NCI-H1930 (cell line): ENCODE measurements at places on chromosomes 4 and X.
A peak's percentile ranks its signal among the peaks of the same experiment; 100 is the strongest.

GRCh38 chr4:185709802-185710486 is 102.0 kb downstream of the SORBS2 start:
- no peak for DNase-seq

- peak; percentile 68 for DNase-seq
Measured at GRCh38 chrX:13376857-13377549, 57.1 kb upstream of the ATXN3L start.

- no peak for DNase-seq
Measured at GRCh38 chr4:36391411-36391810, 110.0 kb downstream of the DTHD1 start.

DNA sequence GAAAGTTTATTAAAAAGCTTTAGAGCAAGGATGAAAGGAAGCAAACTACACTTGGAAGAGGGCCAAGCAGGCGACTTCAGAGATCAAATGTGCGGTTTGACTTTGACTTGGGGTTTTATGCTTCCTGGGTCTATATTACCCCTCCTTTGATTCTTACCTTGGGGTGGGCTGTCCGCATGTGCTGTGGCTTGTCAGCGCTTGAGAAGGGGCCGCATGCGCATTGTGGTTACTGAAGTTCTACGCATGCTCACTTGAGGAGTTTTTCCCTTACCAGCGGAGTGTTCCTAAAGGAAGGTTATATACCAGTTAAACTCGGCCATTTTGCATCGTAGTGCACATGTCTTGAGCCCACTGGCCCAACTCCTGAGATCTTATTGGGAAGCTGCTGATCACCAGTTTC is 9.9 kb downstream of the ZNF157 start:
- DNase-seq, result no peak

GRCh38 chr4:54746218-54746617 is 88.5 kb downstream of the KIT start:
- no peak for DNase-seq

GRCh38 chr4:10677796-10678497 is 6.6 kb downstream of the CLNK start:
- no peak for DNase-seq

GRCh38 chr4:93409035-93409434 is 419.5 kb upstream of the ATOH1 start:
- DNase-seq, result no peak

GRCh38 chrX:129638917-129639316 is 15.8 kb downstream of the APLN start:
- no peak for DNase-seq

DNA sequence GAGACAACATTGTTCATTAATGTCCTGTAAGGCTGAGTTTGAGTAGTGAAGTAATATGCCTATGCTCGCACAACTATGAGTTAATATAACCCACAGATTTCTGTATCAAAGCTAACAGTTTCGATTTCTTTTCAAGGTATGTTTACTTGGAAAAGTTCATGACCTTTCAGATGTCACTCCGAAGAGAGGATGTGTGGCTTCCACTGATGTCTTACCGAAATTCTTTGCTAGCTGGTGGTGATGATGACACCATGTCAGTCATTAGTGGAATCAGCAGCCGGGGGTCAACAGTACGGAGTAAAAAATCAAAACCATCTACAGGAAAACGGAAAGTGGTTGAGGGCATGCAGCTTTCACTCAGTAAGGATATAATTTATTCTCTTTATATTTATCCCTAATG is 124.9 kb downstream of the STAG2 start:
- DNase-seq, result no peak

- no peak for DNase-seq
Measured at GRCh38 chr4:142440093-142440492, 406.0 kb downstream of the INPP4B start.

DNA sequence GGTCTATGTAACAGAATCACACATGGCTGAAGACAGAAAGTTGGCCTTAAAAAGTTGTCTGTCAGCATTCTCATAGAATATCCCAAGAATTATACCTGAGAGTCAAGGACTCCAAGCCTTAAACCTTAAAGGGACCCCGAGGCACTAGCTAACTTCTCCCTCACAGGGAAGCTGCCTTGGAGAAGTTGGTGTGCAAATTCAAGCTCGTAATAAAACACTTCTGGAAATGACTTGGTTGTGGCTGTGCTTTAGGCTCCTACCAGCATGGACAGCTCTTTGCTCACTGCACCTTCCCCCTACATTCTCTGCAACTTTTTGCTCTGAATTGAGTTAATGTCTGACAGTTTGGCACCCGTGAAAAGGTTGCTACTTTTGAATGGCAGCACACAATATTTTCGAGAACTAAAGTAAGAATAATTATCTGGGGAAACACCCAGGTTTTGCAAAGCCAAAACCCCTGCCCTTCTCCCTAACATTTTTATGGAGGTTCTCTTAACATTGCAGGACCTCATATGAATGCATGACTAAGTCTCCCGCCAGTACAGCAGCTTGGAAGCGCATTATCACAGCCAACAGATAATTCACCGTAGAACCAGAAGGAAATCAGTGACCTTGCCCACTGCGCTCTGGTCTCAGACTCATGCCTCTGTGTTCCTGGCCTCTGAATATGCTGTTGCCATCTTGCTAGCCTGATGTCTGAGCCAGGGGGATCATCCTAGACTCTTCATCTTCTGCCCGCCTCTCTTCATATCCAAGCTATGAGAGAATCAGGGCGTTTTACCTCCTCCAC is 91.0 kb downstream of the MGST2 start:
- no peak for DNase-seq

DNA sequence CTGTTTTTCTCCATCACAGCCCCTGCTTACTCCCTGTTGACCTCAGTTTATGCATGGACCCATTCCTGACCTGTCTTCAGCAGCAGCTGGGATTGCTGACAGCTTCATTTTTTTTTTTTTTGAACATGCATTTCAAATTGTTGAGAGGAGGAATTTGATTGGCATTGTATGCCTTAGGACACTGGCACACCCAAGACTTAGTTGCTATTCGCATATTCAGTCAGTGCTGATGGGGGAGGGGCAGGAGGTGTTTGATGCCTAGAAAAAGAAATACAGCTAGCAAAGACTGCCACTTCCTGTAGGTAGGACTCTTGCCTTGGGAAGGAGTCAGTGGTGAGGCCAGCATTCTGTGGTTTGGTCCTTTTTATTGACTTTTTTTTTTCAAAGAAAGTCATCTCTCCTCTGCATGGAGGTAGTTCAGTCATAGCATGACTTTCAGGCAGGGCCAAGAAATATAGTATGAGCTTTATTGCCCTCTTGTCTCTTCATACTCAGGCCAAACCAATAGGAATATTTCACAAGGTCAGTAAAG is 33.6 kb upstream of the XK start:
- DNase-seq, result no peak

DNA sequence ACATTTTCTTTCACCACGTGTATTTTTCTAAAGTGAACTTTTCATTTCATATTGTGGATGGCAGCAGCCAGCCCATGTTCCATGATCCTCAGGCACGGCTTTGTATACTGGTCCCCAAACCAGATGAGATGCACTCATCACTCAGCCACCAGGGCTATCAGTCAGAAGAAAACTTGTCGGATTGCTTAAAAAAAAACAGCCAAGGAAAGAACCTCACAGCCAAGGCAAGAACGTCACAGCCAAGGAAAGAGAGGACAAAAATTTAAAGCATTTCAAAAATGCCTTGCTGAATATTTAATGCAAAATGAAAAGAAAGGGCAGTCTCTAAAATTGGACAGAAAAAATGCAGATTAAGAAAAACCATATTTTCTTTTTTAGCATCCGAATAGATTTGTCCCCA is 333.3 kb downstream of the PDGFC start:
- no peak for DNase-seq

GRCh38 chr4:42817913-42818312 is 74.6 kb upstream of the GRXCR1 start:
- DNase-seq, result no peak

- DNase-seq, result no peak
Measured at GRCh38 chrX:97389761-97390192, 506.1 kb downstream of the RPA4 start.

GRCh38 chrX:106178826-106179225 is 10.7 kb downstream of the PWWP3B start:
- DNase-seq, result no peak

GRCh38 chr4:186202490-186203140 is 11.2 kb downstream of the CYP4V2 start:
- DNase-seq, result no peak

GRCh38 chr4:141391293-141391692 is 170.6 kb downstream of the ZNF330 start:
- DNase-seq, result no peak

- DNase-seq, result no peak
Measured at GRCh38 chr4:155072417-155072816, 136.0 kb upstream of the NPY2R start.

- no peak for DNase-seq
Measured at GRCh38 chr4:102606846-102607450, 105.8 kb downstream of the NFKB1 start.

DNA sequence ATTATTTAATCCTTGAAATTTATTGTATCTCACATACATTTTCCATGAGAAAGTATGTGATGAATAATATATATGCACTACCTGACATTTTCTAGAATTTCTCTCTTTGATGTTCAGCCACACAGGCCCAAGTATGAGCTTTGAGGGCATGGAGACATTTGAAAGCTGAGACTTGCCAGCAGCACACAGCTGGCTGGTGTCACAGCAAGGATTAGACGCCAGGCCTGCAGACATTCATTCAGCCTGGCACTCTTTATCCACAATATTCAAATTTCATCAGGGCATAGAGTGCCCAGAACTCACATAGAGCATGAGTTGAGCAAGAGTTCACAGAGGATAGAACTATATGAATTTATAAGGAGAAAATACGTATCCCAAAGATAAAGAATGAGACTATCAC is 74.0 kb downstream of the GRIA2 start:
- DNase-seq, result no peak

- no peak for DNase-seq
Measured at GRCh38 chr4:6714954-6715353, 1.0 kb upstream of the BLOC1S4 start.

DNA sequence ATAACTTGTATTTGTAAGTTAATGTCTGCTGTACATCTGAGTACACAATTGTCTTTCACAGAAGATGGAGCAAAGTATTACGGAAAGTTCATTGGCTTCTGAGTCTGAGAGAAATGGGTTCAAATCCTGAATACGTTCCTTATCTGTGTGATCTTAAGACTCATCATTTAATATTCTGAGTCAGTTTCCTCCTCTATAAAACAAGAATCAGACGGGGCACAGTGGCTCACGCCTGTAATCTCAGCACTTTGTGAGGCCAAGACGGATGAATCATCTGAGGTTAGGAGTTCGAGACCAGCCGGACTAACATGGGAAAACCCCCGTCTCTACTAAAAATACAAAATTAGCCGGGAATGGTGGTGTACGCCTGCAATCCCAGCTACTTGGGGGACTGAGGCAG is 57.8 kb downstream of the APBB2 start:
- DNase-seq, result no peak

DNA sequence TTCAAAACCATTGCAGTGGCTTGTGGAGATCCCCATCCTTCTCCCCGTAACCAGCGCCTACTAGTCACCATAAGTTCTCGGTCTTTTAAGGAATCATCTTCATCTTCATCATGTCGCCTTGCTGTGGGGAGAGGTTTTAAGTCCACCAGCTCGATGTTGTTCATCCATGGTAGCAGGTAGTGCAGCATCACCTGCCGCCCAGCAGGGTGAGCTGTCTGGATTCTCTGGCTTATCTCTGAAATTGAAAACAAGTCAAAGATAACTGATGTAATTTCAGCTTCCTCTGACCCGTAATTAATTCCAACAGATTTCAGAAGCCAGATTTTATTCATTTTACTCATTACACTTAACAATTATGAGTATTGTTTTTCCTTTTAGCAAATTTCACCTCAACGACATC is 67.4 kb downstream of the ZAR1 start:
- DNase-seq, result no peak

DNA sequence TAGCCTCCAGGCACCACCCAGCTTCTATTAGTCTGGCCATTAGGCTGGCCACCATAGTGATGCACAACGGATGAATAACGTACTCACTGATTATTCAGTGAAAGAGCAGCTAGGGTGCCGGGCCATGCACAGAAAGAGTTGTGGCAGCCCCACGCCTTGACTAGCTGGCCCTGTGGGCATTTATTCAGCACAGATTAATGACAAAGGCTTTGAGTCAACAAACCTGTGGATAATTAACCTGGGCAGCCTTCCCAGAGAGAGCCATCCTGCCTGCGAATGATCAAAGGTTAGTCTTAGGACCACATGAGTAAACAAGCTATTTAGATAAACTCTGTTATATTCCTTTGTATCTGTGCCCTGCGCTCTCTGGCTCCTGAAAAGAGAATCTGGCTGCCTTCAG is 37.2 kb downstream of the MAP9 start:
- DNase-seq, result no peak

GRCh38 chr4:84939113-84939512 is 27.4 kb downstream of the WDFY3 start:
- DNase-seq, result no peak

- no peak for DNase-seq
Measured at GRCh38 chrX:24877854-24878650, 137.7 kb downstream of the ARX start.

- no peak for DNase-seq
Measured at GRCh38 chr4:39146211-39146610, 36.1 kb upstream of the WDR19 start.

- DNase-seq, result no peak
Measured at GRCh38 chr4:89491761-89492160, 184.2 kb upstream of the GPRIN3 start.

DNA sequence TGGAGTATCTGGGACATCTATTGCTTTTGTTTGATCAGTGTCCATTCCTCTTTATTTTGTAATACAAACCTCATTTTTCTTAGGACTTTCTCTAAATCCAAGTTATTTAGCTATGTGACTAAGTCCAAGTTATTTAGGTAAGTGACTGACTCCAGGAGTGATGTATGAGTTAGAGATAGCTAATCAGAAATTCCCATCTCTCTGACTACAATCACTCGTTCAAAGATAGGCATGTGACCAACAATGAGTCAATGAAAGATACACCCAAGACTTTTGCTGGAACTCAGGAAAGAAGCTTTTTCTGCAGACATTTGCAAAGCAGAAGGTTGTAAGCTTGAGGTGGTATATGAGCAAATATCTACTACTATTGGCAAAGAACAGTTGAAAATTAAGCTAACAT is 72.5 kb upstream of the KCNIP4 start:
- no peak for DNase-seq

- DNase-seq, result no peak
Measured at GRCh38 chrX:118211891-118212816, 95.5 kb upstream of the KLHL13 start.

DNA sequence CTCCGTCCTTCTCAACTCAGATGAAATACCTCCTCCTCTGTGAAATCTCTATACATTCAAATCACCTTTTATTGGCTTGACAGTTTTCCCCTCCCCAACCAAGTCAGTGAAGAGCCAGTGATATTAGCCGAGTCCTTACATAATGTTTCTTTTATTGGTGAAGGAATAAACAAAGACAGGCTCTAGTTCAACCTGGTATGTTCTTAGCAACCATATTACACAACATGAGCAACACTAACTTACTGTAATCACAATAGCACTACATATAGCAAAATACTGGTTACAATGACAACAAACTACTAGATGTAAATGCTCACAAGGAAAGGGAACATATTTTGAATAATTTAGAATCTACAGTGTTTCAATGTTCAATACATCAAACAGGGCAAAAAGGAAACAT is 19.9 kb downstream of the DHX15 start:
- DNase-seq, result no peak

GRCh38 chr4:162364651-162365050 is 200.9 kb upstream of the FSTL5 start:
- DNase-seq, result no peak
